Renal cortex interstitium (tissue), 15 donors: ENCODE measurements at places on chromosomes 16 and 17. TPM values are rescaled to one million over a fixed set of nuclear protein-coding genes. Genes with fewer than 3 reads are reported as not detected.

CD300E gene
- polyA plus RNA-seq: 0.42 TPM

DEXI gene
- polyA plus RNA-seq: 42.0 TPM

MFSD11 gene
- 27.6 TPM for polyA plus RNA-seq

TBC1D3H gene
- polyA plus RNA-seq: not detected

EPX gene
- 0.95 TPM for polyA plus RNA-seq

GSG1L gene
- polyA plus RNA-seq: 0.96 TPM

HSD17B1 gene
- polyA plus RNA-seq: 3.4 TPM

SAP30BP gene
- polyA plus RNA-seq: 94.4 TPM

DNA sequence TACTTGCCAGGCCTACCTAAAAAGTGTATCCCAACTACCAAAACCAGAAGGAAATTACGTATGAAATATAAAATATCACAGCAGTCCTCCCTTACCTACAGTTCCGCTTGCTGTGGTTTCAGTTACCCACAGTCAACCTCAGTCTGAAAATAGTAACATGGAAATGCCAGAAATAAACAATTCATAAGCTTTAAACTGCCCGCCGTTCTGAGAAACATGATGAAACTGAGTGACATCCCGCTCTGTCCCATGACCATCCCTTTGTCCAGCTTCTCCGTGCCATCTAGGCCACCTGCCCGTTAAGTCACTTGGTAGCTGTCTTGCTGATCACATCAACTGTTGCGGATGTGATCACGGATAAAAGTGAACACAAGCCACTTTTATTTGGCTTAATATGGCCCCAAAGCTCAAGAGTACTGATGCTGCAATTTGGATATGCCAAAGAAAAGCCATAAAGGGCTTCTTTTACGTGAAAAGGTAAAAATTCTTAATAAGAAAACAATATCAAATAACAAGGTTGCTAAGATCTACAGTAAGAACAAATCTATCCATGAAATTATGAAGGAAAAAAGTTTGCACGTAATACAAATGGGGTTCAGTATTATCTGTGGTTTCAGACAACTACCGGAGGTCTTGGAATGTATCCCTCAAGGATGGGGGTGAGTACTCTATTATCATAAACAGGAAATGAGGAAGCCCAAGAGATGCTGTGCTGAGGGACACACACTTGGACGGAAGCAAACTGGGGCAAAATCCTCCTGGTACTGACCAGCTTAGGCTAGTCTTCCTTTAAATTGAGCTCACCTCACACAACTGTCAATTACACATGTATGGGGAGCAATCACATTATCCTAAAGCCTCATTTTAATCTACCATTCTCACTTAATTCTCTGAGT lies 8.2 kb downstream of the USP22 start:
- DNase-seq: no peak

DNA sequence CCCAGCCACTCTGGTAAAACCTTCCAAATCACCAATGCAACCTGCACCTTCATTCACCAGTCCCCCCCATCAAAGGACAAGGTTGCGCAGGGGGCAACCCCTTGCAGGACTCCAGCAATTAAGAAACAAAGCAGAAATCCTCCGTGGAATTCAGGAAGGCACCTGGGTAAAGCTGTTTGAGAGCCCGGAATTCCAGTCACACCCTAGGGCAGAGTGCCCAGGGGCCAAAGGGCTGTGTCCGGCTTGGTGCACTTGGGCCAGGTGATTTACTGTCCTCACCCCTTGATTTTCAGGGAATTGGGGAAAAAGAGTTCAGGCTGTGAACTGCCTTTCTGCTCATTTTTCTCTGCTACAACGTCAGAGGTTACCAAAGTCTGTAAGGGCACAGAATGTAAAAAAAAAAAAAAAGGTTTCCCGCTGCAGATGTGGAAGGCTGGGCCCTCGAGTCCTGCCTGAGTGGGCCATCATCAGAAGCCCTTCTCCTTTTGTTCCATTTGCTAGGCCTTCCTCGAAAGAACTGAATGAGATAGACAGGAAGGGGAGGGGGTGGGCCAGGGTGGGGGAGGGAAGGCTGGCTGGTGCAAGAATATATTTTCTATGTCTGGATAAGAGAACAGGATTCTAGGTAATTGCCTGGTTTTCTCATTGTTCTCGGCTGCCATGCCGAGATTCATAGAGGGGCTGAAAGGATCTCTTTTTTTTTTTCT lies 266.5 kb upstream of the PSMD7 start:
- no peak for DNase-seq

DNA sequence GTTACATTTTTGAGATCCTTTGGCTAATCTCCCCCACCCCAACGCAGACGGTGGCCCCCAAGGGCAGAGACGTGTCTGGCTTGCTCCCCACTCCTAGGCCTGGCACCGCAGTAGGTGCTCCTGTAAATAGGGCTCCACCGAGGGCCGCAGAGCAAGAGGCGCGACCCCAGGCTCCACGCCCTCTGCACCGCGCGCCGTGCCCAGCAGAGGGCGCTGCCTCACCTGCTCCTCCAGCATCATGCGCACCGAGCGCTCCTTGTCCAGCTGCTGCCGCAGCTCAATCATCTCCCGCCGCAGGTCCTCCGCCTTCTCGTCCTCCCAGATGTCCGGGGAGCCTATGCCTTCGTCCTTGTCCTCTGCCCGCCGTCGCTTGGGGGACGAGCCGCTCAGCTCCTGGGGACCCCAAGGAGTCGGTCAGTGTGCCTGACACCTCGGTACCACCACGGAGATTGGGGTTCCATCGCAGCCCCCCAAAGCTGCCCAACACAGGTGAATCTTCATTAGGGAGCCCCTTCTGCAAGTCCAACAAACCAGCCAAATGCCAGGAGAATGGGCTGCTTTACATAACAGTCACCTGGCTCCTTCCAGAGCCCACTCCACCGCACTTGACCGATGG lies 11.2 kb downstream of the TFAP4 start:
- DNase-seq: no peak
